ENCODE measurements at places on chromosomes 7 and 10.

GRCh38 chr10:16799621-16800020 is 17.6 kb downstream of the RSU1 start:
- no peak for DNase-seq

- DNase-seq: no peak
Observed at GRCh38 chr7:29853789-29854188, 47.5 kb downstream of the WIPF3 start.

- DNase-seq: no peak
Observed at GRCh38 chr10:96450529-96451207, 63.1 kb downstream of the TLL2 start.

DNA sequence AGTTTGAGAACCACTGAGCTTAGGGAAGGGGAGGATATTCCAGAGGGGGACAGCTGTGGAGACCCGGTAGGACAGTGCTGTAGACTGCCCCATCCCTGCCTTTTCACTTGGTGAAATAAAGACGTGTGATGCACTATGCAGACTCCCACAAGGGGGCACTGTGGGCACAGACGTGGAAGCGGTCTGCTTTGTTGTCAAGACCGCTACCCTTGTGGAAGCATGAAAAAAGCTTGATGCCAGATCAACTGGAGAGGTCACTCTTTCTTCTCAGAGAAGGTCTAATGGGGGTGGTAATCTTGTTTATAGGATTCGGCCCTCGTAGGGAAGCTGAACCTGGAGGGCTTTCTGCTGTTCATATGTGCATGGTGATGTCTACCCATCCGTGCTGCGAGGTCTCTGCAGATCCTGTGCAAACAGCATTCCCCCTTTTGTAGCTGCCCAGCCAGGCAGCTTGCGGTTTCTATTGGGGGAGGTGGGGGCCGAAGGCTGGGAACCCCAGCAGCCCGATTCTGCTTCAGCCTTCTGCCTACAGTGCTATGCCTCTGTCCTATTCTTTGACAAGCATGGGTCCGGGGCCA is 13.7 kb downstream of the RPS24 start:
- DNase-seq: peak; percentile 87

DNA sequence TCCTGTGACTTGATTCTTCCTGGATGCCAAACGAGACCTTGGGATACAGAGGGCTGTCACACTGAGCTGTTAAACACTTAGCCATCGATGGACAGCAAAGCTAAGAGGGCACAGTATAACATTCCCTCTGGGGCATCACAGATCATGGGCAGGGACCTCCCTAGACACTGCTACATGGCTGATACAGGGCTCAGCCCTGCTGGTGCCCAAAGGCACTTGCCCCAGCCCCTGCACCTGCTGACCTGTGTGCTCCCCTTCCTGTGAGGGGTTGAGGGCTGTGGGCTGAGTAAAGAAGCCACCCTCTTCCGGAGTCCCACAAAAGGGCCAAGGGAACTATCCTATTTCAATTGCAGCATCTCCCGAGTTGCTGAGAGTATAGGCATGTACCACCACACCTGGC is 337.9 kb downstream of the EXOC4 start:
- no peak for DNase-seq

DNA sequence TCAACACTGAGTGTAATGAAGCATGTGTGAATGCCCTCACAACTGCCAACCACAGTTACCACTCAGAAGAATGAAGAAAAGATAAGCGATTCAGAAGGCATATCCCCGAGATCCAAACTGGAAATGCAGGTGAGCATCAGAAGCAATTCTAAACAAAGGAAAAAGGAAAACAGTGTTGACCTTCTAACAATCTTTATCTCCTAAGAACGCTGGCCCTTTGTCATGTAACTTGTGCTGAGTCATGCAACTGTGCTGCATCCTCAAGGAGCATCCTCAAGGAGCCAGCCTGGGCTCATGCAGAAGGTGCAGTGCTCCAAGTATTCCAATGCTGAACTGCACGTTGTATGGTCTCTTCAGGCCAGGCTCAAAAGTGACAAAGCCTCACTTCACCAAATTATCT is 30.6 kb downstream of the SEC61G start:
- no peak for DNase-seq

GRCh38 chr7:146876411-146876810 is 759.8 kb downstream of the CNTNAP2 start:
- DNase-seq: no peak

DNA sequence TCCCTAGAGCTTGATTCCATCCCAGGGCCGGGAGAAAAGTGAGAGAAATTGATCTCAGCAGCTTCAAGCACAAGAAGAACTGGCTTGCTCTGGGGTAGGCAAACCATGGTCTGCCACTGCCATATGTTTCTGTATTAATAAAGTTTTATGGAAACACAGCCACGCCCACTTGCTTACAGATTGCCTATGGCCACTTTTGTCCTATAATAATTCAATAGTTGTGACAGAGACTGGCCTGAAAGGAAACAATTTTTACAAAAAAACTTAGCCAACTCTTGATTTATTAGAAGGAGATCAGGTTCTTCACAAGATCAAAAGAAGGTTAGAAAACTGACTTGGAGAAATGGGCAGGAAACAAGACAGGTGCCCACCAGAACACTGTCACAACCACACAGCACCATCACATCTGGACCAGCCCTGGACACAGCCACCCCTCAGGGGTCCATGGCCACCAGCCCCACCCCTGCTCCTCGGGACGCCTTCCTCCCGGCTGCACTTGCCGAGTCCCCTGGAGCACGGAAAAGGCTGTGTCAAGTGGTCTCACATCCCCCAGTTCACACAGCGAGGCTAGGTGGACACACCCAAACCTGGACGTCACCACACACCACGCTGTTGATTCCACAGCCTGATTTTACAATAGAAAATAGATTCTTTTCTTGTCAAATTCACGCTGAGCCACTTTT is 85.4 kb downstream of the PTPRN2 start:
- no peak for DNase-seq

- DNase-seq: no peak
Observed at GRCh38 chr7:20270371-20270770, 53.2 kb upstream of the MACC1 start.

GRCh38 chr7:31028417-31028992 is 23.6 kb upstream of the ADCYAP1R1 start:
- DNase-seq: peak; percentile 95

Data from NCI-H446 (cell line).